ENCODE measurements at places on chromosomes 11 and 22.

DNA sequence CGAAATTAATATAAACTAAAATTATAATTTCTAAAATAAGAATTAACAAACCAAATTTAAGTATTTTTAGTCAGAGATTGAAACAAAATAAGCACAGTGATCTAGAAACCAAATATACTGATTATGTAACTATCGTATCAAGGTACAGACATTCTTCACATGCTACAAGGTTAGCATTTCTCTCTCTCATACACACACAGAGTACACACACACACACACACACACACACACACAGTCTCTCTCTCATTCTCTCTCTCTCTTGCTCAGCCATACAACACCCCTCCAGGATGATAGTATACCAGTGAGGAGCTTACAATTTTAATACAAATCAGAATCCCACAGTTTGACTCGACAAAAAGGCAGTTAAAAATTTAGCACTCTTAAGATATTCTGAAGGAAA, 66.0 kb downstream of the RDX start:
- no peak for DNase-seq

- no peak for DNase-seq
Observed at GRCh38 chr11:84890676-84891075, 736.5 kb downstream of the DLG2 start.

DNA sequence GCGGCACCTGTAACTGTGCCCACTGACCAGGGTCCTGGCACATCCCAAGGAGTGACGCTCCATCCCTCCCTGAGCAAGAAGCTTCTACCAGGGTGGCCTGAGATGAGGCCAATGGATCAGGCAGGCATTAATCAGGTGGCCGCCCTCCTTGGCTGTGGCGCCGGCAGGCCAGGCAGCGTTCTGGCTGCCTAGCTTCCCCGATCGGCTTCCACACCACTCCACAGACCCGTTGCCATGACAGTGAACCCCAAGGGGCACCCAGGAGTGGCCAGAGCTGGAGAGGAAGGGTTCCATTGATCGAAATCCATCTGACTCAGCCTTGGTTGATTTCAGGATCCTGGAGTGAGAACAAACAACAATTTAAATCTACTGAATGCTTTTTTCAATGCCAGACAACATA, 20.5 kb downstream of the LRRC55 start:
- DNase-seq, result no peak

- no peak for DNase-seq
Observed at GRCh38 chr11:78800096-78800690, 225.5 kb upstream of the NARS2 start.

GRCh38 chr11:64864473-64865285, 13.7 kb downstream of the EHD1 start:
- DNase-seq, result no peak

- DNase-seq, result no peak
Observed at GRCh38 chr11:85406841-85407240, 220.3 kb downstream of the DLG2 start.

- no peak for DNase-seq
Observed at GRCh38 chr11:4830909-4831308, 9.8 kb downstream of the OR51F2 start.

DNA sequence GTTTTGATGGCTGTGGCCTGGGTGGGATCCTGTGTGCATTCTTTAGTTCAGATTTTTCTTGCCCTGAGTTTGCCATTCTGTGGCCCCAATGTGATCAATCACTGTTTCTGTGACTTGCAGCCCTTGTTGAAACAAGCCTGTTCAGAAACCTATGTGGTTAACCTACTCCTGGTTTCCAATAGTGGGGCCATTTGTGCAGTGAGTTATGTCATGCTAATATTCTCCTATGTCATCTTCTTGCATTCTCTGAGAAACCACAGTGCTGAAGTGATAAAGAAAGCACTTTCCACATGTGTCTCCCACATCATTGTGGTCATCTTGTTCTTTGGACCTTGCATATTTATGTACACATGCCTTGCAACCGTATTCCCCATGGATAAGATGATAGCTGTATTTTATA, 620 bp downstream of the OR4C16 start:
- DNase-seq, result no peak

DNA sequence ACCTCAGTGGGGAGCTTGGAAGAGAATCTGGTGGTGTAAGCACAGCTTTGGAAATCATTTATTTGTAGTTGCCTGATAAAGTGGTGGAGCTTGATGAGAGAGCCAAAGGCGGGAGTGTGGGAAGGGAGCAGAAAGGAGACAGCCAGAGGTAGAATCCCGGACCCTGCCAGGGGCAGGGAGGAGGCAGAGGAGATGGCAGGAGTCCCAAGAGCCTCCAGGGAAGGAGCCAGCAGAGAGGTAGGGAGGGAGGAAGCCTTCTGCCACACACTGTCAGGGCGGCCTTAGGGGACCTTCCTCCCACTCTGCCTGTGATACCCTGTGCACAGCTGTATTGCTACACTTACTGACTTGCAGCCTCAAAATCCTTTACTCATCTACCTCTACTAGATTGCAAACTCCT, 15.4 kb downstream of the SCUBE2 start:
- DNase-seq, result no peak

DNA sequence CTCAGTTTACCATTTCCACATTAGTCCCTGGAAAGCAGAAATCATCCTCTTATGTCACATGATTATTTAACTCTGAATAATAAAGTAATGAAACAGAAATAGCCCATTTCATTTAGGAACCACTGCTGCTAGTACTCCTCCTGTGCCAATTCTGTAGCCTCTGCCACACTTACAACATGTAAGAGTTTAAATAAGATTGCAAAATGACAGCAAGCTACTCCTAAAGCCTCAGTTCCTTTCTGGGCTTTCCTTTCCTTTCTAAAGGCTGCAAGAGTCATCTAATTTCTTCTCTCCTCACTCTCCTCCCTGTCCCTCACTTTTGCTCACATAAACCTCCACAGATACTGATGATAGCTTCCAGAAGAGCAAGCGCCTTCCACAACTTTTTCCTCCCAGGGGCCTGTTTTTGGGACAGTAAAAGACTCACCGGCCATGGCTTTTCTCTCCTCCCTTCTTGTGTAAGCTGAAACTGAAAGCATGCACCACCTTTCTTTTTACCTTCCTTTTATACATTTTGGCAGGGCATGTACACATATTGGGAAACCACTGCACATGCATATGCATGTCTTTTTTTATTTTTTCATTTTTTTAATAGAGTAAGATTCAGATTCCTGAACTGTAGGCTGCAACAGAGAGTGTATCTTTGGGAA, 38.5 kb downstream of the CARD18 start:
- no peak for DNase-seq

GRCh38 chr11:71281204-71281603, 28.8 kb upstream of the SHANK2 start:
- DNase-seq, result no peak

- no peak for DNase-seq
Observed at GRCh38 chr22:46893281-46894020, 131.0 kb downstream of the TBC1D22A start.

DNA sequence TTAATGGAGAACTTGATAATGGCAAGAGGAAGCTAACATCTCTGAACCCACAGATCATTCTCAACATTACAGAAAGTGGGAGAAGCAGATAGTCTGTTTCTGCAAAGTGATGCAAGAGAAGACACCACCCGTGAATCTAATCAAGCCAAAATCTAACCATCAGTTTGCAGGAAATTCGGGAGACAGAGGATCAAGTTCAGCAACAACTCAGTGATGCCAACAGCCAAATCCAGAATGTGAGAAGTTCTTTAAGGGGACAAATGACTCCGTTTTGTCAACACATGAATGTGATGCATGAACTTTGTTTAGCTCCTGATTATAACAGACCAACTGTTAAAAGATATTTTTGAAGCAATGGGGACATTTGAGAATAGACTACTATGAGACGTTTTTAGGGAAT, 95.2 kb upstream of the LDLRAD3 start:
- no peak for DNase-seq

DNA sequence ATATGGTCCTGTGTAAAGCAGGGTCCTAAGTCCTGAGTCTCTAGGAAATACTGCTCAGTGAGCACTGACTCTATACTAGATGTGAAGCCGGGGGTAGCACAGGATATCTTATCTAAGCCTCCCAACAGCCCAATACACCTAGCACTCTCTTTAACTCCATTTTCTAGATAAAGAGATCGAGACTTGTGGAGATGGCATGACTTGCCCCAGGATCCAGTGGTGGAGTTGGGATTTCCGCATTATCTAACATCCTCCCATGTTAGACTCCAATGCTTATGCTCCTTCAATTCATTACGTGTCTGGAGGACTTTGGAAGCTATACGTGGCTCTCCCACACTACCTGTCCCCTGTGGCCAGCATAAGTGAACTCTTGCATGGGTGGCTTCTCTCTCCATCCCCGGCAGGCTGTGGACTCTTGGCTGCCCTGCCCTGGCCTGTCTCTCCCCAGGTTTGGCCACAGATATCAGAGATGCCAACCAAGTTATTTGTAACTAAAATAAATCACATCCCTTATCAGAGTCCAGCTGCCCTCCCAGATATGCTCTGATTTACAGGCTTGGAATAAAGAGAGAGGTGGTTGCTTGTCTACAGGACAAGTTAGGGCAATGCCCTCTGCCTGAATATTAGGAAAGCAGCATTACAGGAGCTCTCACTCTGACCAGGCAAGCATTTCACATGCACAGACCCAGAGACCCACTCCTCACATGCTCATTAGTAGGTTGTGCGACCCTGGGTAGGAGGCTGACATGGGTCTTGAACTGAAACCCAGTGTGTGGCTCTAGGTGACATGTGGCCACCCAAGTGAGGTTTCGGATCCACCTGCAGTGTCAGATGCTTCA, 4.5 kb downstream of the CD44 start:
- DNase-seq, result no peak

DNA sequence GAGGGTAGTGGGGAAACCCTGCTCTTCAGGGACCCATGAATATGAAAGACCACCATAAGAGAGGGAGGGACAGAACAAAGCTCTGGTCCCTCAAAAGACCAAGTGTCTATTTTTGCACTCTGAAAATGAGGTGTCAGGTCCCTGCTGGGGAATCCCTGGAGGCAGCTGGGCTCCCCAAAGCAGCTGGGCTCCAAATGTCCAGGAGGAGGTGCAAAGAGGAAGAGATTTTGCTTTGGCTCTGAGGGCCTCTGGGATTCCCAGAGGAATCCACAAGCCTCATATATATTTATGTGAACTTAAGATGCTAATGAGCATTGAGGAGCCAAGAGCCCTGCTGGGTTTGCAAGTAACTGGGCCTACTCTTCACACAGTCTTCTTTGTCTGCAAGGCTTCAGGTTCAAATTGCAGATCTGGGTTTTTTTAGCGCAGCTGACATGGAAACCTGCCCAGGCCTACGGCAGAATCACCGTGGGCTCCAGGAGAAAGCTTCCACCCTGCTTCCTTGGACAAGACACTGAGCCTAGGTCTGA, 26.0 kb downstream of the CLMP start:
- no peak for DNase-seq

GRCh38 chr11:109527496-109527895, 105.5 kb downstream of the C11orf87 start:
- no peak for DNase-seq

DNA sequence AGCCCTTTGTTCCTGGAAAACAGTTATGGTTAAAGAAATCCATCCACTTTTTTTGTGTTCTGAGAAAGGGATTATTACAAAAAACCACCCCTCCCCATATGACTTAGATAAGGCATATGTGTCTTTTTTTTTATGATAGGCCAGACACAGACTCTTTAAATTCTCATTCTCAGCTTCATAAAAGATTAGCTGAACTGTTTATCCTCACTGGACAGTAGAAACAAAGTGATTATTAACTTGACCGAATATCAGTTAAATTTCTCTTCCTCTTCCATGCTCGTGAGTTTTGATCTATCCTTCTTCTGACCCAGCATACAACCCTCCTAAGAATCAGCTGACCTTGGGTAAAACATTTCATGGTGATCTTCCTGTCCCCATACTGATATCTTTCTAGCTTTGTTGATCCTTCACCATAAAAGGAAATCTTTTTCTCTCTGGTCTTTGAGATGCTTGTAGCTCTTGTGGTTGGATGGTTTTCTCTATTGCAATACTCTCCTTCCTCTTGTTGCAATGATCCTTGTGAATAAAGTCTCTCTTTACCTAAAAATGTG, 26.2 kb downstream of the OR2AG2 start:
- DNase-seq, result no peak

DNA sequence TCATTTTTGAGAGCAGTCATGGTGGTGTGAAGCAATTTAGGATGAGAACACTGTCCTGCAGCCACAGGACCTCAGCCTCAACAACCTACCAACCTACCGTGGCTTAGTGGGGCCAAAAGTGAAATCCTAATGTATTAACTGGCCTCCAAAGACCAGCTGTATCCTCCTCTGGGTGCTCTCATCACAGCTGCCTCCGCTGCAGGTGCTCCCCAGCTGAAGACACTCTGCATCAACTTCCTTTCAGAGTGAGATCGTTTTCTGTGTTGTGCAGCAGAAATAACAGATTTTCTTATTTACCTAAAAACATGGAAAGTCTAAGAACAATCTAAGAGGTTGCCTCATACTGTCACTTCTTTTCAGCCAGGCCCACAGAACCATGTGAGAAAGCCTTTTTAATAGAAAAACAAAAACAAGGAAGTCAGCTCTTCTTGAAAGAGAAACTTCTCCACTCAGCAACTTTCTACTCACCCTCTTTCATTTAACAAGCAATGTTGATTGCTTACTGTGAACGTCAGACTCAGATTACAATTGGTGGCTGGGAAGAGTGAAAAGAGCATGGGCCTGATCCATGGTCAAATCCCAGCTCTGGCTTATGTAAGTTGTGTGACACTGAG, 136.1 kb downstream of the TENM4 start:
- no peak for DNase-seq

- DNase-seq, result no peak
Observed at GRCh38 chr11:40328890-40329614, 1130.4 kb downstream of the LRRC4C start.

DNA sequence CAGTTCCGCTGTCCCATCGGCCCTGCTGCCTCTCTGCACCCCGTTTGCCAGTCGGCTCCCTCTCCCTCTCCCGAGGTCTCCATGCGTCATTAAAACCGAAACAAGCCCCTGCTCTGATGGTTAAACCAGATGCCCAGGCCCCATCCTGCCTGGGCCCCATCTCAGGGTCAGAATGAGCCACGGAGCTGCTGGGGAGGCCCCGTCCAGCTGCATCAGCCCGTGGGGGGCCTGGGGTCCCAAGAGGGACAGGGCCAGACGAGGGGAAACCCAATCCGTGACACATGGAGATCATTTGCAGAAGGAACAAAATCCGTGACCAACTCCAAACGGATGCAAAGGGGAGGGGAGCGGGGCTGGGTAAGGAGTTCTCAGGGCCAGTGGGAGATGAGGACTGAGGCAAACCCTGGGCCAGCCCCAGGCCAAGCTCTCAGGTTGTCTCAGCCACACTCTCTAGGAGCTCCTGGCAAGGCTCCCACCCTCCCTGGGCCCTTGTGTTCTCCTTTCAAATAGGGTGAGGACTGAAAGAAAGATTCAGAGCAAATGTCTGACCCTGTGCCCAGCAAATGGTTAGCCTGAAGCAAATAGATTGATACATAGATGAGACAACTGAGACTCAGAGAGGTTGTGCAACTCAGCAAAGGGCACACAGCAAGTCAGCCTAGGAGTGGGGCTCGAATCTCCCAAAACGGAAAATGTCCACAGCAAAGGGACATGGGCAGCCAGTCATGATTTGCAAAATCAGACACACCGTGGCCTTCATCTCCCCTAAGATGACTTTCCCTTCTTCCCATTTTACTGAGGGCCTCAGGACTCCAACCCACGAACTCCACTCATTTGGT, 162.1 kb downstream of the MN1 start:
- no peak for DNase-seq

GRCh38 chr11:11960687-11961086, 47.7 kb downstream of the DKK3 start:
- DNase-seq, result no peak
